Amygdala (tissue), 56 donors: ENCODE measurements at places on chromosomes 4 and X.

DNA sequence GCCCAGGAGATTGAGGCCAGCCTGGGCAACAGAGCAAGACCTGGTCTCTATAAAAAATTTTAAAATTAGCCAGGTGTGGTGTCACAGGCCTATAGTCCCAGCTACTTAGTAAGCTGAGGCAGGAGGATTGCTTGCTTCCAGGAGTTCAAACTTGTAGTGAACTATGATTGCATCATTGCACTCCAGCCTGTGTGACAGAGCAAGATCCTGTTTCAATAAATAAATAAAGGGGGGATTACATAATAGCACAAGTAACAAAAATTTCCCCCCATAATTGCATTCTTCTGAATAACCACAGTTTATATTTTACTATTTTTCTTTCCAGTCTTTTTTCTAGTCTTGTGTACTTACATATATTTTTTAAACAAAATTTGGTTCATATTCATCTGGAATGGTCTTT lies 135.6 kb downstream of the CHIC2 start:
- DNase-seq: no peak

GRCh38 chr4:145804116-145804515 lies 124.2 kb downstream of the C4orf51 start:
- DNase-seq: no peak

GRCh38 chr4:57426779-57427395 lies 316.7 kb upstream of the IGFBP7 start:
- DNase-seq: peak; percentile 35

GRCh38 chrX:111823128-111823527 lies 52.9 kb upstream of the TRPC5OS start:
- no peak for DNase-seq

GRCh38 chr4:142776026-142776425 lies 70.1 kb downstream of the INPP4B start:
- DNase-seq: no peak

DNA sequence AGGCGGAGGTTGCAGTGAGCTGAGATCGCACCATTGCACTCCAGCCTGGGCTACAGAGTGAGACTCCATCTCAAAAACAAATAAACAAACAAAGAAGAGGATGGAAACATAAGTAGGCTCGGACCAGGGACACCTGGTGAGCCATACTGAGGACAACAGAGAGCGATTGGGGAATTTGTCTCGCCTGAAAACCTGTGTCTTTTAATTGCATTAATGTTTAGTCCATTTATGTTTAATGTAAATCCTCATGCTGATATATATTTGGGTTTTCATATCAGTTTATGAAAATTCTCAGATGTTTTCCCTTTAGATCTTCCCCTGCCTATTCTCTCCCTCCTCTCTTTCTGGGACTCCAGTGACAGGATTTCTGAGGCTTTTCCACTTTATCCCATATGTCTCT lies 84.6 kb downstream of the EVC start:
- DNase-seq: no peak

- DNase-seq: no peak
Observed at GRCh38 chr4:48275247-48275646, 5.6 kb upstream of the TEC start.

DNA sequence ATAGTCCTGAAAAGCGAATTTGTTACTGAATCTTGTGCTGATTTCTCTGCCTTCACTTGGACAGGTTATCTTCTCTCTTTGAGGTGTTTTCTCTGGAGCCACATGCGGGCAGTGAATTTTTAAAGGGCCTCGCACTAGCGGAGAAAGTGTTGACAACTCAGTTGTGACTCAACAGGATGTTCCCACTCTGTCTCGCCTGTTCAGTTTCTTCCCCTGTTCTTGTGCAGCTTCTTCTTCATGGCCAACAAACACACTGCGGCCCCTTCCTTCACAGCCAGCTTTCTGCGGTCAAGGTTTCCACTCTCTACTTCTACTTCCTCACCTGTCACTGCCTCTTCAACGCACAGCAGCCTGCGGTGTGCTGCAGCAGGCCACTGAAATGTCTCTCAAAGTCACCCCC lies 1.1 kb upstream of the SHROOM4 start:
- no peak for DNase-seq

GRCh38 chrX:123878252-123878721 lies 18.4 kb downstream of the XIAP start:
- no peak for DNase-seq

DNA sequence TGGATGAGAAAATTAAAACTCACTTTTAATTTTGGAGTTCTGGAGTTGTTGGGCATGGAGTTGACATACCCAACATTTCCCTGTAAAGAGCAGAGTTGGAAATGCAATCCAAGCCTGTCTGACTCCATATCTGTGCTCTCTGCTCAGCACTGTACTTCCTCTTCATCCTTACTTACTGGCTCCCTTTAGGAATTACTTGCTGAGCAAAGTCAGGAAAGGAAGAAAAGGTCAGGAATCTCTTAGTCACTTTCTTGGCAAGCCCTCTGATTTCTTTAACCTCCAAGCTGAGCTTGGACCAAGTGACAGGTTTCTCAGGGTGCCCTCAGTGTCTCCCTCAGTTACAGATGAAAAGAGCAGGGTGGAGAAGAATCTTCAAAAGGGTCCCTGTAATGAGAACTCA lies 501.5 kb downstream of the ZIC3 start:
- no peak for DNase-seq

DNA sequence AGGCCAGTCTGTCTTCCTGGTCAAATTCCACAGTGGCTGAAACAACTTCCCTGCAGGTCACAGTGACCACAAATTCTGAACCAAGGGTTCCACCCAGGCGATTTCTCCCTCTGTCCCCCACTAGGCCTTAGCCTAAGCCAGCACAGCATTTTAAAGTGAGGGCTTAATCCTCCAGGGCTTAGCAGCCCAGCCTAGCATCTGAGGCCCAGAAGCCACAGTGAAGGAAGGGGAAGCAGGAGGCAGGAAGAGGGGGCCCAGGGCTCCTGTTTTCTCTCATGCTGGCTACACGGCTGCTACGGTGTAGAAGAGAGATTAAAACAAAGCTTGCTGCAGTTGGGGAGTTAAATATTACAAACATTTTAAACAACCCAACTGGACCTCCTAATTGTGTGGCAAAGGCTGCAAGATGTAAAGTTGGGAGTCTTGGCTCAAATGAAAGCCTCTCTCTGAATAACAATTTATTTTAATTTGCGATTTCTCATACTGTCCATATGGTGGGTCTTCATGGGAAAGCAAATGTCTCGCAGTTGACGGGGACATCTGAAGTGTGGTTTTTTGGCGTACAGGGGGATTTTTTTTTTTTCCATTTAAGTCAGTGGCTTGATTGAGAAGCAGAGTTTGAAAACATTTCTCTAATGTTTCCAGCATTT lies 170.8 kb upstream of the RAI2 start:
- no peak for DNase-seq

GRCh38 chrX:102975016-102975415 lies 37.9 kb downstream of the RAB40AL start:
- DNase-seq: no peak

DNA sequence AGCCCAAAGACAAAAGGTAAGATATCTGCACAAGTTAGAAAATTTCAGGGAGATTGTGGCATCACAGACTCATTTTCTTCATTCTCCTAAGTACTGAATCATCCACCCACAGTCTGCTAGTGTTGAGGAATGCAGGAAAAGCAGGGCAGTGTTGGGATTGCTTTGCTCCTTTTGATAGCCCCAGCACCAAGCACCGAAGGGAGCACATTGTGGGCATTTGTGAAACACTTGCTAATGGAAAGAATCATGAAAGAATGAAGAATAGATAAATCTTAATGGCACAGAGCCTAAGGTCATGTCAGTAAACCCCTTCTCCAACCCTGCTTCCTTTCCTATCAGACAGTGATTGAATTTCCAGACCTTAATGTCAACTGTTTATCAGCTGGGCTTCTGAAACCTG lies 103.1 kb upstream of the GPRIN3 start:
- DNase-seq: no peak

- DNase-seq: no peak
Observed at GRCh38 chr4:8267077-8267476, 2.5 kb upstream of the HTRA3 start.

- no peak for DNase-seq
Observed at GRCh38 chr4:105620640-105621323, 68.4 kb downstream of the ARHGEF38 start.

GRCh38 chr4:124433500-124433899 lies 279.0 kb downstream of the ANKRD50 start:
- DNase-seq: no peak

DNA sequence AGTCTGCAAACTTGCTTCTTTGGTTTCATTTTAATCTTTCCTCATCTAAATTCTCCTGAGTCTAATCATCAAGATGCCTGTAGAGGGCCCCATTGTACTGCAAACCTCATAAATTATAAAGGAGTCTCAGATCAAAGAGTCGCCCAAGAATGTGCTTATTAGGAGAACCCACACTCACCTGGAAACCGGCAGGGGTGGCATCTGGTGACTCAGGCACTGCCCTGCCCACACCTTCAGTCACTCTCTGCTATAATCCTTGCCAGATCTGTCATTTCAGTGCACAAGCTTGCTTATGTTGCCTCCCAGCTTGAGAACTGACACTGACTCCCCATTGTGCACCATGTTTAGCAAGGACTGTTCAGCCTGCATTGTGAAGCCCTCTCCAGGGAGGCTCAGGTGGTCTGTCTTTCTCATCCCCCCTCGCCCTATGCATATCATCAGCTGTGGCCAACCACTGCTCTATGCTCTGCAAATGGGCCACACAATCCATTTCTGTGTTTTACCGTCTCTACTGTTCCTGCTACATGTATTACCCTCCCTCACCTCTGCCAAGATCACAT lies 12.4 kb downstream of the EPGN start:
- no peak for DNase-seq

- DNase-seq: no peak
Observed at GRCh38 chr4:141248029-141248428, 27.3 kb downstream of the ZNF330 start.

DNA sequence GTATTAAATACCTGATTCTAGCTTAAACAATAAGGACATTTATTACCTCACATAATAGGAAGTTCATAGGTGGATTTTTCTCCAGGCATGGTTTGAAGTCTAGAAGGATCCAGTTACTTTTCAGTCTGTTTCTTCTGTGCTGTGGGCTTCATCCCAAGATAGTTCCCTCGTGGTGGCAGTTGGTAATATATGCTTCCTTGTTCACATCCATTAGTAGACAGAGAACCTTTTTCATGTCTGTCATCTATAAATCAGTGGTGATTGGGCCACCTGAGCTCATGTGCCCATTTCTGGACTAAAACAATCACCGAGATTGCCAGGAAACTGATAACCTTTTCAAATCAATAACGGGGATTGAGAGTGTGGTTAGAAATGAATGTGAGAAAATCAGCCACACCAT lies 97.7 kb downstream of the KDM6A start:
- no peak for DNase-seq

DNA sequence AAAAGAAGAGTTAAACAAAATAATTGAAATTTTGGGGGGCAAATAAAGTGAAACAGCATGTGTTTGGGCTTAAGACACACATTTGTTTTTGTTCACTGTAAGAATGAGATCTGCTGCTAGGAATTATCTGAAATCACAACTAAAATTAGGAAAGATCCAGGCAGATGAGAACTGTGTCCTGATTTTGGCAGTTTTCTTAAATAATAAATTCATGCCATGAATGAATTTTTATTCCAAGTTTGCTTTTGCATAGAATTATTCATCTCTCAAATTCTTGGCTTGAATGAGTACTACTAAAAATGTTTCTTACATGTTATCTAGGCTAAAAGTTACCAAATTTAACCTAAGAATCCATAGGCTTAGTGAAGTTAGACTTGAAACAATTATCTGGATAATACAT lies 321.7 kb downstream of the ANK2 start:
- no peak for DNase-seq

- no peak for DNase-seq
Observed at GRCh38 chr4:158991534-158992155, 111.2 kb upstream of the RAPGEF2 start.

GRCh38 chrX:44106864-44107263 lies 133.7 kb upstream of the NDP start:
- no peak for DNase-seq

DNA sequence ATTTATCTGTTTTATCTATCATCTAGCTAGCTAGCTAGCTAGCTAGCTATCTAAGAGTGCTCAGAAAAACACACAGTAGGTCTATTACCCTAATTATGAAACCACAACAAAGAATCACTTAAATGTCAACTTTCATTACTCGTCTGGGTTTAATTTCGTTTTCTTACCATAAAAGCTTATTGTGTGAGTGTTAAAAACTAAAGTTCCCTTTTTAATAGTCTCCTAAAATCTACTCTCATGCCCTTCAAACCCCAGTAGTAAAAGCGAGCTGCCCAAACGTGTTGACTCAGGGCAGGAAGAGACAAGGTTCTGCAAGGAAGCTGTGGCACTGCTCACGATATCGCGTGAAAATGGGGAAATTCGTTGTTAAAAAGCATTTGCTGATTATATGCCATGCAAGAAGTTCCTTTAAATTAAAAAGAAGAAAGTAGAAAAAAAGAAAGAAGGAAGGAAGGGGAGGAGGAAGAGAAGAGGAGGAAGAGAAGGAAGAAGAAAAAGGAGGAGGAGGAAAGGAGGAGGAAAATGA lies 595 bp downstream of the MBNL3 start:
- no peak for DNase-seq

DNA sequence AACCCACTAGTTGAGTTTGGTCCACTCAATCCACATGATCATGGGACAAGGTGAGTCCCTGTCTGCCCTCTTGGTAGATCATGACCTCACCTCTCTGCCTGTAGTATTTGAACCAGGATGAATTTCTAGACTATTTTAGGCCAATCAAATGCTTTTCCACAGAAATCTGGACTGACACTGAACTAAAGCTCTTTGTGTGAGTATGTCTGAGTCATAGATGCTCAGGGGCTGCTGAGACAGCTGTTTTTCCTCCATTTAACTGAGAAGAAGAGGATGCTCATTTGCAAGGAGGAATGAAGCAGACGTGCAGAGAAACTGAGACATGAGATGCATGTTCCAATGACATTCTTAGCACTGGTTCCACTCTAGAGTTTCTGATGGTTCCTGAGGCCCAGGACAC lies 77.3 kb upstream of the TMEM47 start:
- DNase-seq: no peak

- no peak for DNase-seq
Observed at GRCh38 chr4:804804-805203, 21.1 kb downstream of the CPLX1 start.

- no peak for DNase-seq
Observed at GRCh38 chrX:119698845-119699244, 5.9 kb upstream of the SEPTIN6 start.

DNA sequence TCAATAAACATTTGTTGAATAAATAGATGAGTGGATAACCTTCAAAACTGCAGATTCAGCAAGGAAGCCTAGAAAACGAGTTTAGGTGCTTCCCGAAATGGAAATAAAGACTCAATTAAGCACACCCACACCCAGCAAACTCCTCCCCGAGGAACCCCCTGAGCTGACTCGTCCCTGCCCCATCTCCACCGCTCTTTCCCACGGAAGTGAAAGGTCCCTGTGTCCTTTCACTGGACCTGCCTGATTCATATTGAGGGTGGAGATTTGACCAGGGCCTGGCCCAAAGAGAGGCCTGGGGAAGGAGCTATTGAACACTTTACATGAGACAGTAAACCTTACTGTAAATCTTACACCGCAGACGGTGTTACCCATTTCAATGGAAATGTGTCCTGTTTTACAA lies 129.1 kb downstream of the CPZ start:
- DNase-seq: no peak

GRCh38 chr4:77269505-77269904 lies 112.5 kb downstream of the CCNG2 start:
- no peak for DNase-seq

- DNase-seq: no peak
Observed at GRCh38 chr4:72714482-72715279, 145.7 kb upstream of the ADAMTS3 start.
